Amygdala (tissue), 56 donors: ENCODE measurements at places on chromosomes 13 and 19.

- DNase-seq = no peak
Observed at GRCh38 chr13:51043310-51043709, 67.8 kb downstream of the C13orf42 start.

DNA sequence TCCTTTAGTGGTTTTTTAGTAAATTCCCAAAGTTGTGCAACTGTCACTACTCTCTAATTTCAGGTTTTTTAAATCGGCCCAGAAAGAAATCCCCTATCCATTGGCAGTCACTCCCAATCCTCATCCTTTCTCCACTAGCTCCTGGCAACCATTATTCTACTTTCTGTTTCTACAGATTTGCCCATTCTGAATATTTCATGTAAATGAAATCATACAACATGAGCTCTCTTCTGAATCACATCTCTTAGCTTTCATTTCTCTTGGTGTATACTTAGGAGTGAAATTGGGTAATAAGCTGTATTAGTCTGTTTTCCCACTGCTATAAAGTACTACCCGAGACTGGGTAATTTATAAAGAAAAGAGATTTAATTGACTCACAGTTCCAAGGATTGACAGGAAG, 9.7 kb upstream of the ZNF223 start:
- no peak for DNase-seq

DNA sequence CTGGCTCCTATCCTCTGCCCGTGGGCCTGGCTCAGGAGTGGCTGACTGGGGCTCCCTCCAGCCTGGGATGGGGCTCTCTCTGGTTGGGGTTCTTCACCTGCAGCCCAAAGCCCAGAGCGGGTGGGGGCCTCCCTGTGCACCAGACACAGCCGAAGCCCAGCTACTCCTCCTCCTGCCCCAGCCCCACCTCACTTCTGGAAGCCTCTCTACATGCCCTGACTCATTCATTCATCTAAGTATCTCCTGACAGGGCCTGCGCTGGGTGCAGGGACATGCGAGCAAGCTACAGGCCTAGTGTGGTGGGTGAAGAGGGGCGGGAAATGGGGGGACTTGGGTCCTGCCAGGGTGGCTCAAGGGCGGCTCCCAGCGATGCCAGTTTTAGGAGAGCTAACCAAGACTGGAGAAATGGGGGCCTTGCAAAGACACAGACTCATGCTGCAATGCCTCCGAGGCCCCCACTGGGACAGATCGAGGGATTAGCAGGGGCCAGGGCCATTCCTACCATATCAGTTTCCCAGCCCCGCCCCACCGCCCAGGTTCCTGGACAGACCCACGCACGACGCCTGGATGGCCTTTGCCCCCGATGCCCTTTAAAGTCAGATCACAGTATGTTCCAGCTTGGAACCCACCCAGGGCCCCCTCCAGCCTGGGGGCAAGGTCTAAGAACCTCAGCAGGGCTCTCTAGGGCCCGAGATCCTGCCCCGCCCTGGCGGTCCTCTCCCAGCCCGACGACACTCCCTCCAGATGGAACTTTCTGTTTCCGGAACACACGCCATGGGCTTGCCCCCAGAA, 12.6 kb downstream of the LSM4 start:
- DNase-seq = no peak

DNA sequence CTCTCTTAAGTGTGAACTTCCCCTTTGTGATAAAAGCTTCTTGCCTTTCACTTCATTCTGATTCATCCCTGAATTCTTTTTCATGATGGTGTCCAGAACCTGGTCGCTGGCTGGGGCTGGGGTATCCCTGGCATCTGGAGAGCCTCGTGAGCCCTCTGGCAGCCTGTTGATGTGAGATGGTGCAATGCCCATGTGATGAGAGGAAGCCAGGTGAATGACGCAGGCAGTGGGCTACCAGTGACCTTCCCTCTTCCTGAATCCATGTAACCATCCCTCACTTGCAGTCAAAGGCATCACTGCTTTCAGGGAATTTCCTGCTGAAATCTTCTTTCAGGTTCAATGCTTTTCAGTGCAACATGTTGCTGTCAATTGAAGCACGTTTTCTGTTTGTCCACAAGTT, 158.6 kb upstream of the SLC10A2 start:
- no peak for DNase-seq

DNA sequence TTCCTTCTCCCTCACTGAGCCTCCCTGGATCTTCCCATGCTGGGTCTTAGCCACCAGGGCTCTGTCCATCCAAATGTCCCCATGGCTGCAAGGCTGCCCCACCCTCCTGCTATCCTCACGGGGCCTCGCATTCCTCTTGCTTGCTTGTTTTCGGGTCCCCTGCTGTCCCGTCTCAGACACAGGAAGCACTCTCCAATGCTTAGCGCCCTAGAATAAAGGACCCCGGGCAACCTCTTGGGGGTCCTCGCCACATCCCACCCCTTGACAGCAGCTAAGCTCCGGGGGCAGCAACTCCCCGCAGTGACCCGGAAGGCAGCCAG, 23.7 kb downstream of the SH3GL1 start:
- DNase-seq = no peak

GRCh38 chr13:111420113-111420876, 99.9 kb downstream of the TEX29 start:
- no peak for DNase-seq

DNA sequence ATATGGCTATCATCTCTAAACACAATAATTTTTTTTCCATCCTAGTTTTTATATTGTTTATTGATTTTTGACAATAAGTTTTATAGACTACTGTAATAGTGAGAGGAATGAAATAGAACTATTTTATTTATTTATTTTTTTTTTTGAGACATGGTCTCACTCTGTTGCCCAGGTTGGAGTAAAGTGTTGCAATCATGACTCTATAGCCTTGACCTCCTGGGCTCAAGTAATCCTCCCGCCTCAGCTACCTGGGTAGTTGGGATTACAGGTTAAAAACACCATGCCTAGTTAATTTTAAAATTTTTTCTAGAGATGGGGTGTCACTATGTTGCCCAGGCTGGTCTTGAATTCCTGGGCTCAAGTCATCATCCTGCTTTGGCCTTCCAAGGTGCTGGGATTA, 8.5 kb upstream of the ZNF442 start:
- no peak for DNase-seq
